ENCODE measurements at places on chromosomes 2 and 18.

DNA sequence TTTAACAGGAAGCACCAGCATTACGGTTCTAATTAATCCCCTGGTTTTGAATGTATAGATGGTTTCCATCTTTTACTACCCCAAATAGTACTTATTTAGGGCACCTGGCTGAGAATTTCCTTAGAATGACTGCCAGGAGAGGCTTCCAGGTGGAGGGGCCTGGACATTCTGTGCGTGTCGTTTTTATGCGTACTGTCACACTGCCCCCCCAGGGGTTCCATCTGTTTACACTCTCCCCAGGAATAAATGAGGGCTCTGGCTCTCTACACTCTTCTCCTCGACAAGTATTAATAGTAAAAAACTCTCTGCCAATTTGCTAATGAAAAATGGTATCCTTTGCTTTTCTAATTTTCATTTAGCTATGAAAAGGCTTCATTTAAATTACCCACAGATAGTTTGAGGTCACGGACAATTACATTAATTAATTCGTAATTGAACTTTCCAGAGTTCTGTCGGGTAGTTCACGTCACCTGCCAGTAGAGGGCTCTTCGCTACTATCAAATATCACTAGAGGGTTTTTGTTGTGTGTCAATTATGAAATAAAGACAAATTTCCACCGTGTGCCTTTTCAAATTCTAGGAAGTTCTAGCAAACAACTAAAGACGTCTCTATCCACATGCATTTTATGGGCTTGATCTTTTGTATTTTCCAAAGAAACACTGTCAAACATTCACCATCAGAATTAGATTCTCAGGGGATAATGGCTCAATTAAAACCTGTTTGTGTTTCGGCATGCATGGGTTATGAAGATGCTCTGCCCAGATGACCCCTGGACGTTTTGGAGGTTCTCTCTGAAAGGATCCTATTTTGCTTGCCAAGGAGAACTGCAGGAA lies 88.8 kb upstream of the ASB18 start:
- peak; percentile 20 for DNase-seq

GRCh38 chr2:240817496-240818292 lies 2.3 kb downstream of the KIF1A start:
- DNase-seq: no peak

DNA sequence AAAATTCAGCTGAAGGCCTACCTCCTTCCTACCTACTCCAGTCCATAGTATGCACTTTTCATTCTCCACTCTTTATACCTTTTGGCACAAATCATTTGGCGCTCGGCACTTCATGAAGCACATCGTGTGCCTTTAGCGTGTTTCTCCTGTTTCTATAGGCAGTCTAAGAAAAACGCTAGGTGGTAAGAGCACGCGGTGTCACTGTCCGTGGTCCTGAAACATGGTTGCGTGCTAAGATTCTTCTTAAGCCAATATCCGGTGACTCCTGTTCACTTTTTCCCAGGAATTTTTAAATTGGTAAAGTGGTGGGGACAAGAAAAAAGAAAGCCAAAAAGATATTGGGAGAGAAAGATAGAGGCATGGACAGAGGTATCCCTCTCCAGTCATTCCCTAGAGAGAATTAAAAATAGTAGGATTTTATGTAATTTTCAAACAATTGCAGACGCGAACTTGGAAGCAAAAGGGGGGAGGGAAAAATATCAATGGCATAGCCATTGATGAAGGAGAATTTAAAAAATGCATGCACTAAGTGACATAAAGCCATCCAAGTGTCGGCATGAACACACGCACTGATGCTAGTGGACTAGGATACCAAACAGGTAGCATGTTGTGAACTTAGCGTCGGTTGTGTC lies 1.4 kb upstream of the CTNNA2 start:
- no peak for DNase-seq

- DNase-seq: no peak
These were observed 395.8 kb downstream of the LNPK start for GRCh38 chr2:175606010-175606841.

- DNase-seq: no peak
These were observed 415.3 kb upstream of the VWC2L start for GRCh38 chr2:213995400-213996105.

DNA sequence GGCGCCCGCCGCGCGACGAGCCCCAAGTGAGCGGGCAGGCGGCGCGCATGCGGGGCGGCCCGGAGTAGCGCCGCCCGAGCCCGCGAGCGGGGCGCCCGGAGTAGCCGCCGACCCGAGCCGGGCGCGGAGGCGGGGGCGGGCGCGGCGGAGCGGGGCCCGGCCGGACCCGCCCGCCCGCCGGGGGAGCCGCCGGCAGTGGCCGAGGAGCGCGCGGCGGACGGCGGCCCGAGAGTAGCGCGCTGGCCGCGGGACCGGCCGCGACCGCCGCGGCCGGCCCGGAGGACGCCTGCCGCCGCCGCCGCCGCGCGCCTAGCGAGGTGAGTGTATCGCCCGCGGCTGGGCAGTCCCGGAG lies at the start of gene GALNT1:
GALNT1 (plus strand) TSS at position 195 of the 352 bp plus-strand sequence. CDS start 72,923 bp downstream, outside the sequence.
- no peak for DNase-seq

DNA sequence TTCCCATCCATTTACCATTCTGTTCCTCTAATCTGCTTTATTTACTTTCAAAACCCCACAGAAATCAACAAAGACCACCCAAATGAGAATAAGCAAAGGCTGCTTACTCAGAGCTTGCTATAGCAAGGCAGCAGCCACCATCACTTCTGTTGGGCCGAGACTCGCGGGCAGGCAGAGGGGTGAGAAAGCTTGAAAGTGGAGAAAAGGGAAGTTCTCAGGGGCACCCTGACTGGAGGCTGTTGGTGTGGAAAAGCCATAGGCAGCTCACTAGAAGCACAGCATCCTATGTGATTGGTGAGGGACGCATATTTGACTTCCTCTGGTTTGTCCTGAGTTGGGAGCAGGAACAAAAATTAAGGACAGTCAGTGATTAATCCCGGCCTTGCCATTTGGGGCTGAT lies 269.7 kb upstream of the THSD7B start:
- DNase-seq: no peak

DNA sequence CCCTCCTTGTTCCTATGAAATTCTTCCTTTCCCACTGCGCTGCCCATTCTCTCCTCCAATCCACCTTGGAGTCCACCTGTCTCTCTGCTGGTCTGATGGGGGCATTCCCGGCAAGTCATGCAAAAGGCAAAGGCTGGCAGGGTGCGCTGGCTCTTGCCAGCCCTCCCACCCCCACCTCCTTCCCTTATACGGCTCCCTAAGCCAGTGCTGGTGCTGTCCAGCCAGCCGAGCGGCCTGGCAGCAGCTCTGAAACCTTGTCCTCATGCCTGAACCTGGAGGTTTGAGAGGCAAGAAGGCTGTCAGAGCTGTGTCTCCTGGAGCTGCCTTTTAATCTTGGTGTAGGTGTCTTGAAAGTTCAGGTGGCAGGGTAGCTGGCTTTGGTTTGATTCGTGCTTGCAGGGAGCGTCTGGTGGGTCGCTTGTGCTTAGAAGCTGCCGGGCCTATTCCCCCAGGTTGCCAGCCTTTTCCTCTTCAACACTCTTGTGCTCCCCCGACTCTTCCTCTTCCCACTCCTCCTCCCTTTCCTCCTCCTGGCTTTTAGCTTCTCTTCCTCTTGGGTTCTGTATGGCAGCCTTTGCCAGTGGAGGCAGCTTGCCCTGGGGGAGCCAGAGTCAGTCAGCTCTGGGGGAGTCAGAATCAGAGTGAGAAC lies 748 bp downstream of the LIPG start:
- no peak for DNase-seq
